ENCODE measurements at places on chromosomes 7 and 10.
A peak's percentile ranks its signal among the peaks of the same experiment; 100 is the strongest.

GRCh38 chr7:100053215-100053614 lies 3.6 kb downstream of the ZSCAN21 start:
- H3K36me3 ChIP-seq = peaks cover 9% of the 10 kb centered on the region
- peak; percentile 57 for DNase-seq
- H3K4me1 ChIP-seq = peaks cover 10% of the 10 kb centered on the region
- H3K4me3 ChIP-seq = no peak overlapping the region
- H3K27me3 ChIP-seq = no peaks in the 10 kb centered on the region
- H3K27ac ChIP-seq = no peak overlapping the region

- H3K27ac ChIP-seq = no peak overlapping the region
- DNase-seq = no peak
- no peaks in the 10 kb centered on the region for H3K4me1 ChIP-seq
- H3K36me3 ChIP-seq = peaks cover 5% of the 10 kb centered on the region
These were observed 23.5 kb downstream of the UPP1 start for GRCh38 chr7:48112401-48113165.

GRCh38 chr7:131157530-131158243 lies 170.0 kb upstream of the MKLN1 start:
- H3K4me3 ChIP-seq = no peak overlapping the region
- no peak overlapping the region for H3K27ac ChIP-seq
- H3K27me3 ChIP-seq = no peaks in the 10 kb centered on the region
- H3K36me3 ChIP-seq = no peaks in the 10 kb centered on the region

DNA sequence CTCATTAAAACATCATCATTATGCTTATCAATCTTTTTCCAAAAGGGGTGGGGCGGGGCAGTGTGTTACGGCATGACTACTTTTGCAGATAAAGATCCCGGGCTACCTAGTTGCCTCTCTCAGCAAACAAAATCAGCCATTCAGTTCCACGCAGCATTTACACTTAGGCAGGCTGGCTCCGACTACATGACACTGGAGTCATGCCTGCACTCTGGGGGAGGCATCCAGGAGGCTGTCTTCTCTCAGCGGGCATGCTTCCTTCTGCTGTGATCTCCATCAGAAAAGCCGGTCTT lies 193.9 kb upstream of the TCF7L2 start:
- no peaks in the 10 kb centered on the region for H3K27me3 ChIP-seq
- peaks cover 19% of the 10 kb centered on the region for H3K4me1 ChIP-seq
- H3K27ac ChIP-seq = no peak overlapping the region

DNA sequence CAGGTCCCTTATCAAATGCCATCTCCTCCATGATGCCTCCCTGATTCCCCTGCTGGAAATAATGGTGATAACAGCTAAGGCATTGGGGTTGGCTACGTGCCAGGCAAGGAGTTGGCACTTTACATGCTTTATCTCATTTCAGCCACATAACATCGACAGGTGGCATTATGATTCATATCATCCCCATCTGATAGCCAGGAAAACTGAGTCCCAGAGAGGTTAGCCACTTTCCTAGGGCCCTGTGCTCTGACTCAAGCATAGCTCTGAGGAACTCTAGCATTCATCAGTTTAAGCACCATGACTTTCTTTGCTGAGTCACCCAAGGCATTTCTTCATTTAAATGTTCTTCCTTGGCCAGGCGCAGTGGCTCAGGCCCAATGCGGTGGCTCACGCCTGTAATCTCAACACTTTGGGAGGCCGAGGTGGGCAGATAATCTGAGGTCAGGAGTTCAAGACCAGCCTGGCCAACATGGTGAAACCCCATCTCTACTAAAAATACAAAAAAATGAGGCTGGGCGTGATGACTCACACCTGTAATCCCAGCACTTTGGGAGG lies 6.6 kb downstream of the LEP start:
- H3K27me3 ChIP-seq = no peaks in the 10 kb centered on the region
- peaks cover 11% of the 10 kb centered on the region for H3K4me1 ChIP-seq
- peak; percentile 18 for DNase-seq
- no peaks in the 10 kb centered on the region for H3K36me3 ChIP-seq
- no peak overlapping the region for H3K27ac ChIP-seq
- no peak overlapping the region for H3K4me3 ChIP-seq

DNA sequence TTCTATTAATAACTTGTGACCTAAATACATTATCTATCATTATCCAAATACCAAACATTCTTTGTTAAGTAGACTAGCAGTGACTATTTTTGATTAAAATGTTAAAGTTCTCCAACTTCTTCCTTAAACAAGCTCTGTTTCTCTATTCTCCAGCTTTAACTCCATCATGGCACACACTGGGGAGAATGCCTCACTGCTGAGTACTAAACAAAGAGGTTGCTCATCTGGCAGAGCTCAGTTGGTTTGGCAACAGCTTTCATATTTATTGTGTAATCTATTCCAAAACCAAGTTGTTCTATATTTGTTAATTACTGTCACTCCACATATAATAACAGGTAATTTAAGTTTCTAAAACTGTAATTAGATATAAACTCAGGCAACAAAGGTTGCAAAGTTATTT lies 89.6 kb downstream of the USP6NL start:
- no peak overlapping the region for H3K27ac ChIP-seq
- H3K27me3 ChIP-seq = no peaks in the 10 kb centered on the region
- DNase-seq = no peak
- H3K36me3 ChIP-seq = 0 out of 2 replicates have a peak, but pooled peaks cover 4% of the 10 kb centered on the region

DNA sequence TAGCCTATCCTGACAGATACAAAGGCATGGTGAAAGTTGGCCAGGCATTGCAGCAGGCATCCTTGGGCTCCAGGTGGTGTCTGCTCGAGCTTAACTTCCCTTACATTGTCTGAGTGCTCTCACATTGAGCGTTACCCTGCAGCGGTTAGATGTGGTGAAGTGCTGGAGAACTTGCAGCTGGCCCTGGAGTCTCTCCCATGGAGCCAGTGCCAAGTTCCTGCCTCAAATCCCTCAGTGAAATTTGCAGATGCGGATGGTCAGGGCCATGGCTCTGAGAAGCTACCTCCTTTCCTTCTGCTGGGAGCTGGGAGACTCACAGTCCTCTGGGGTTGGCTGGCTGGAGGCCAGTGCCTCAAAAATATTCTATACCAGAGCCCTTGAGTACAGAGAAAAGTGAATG lies 3.3 kb upstream of the ZNF746 start:
- no peak for DNase-seq
- no peak overlapping the region for H3K4me3 ChIP-seq

GRCh38 chr10:89069589-89069988 lies 79.0 kb downstream of the FAS start:
- no peak for DNase-seq
- H3K4me3 ChIP-seq = no peak overlapping the region
- H3K27me3 ChIP-seq = no peaks in the 10 kb centered on the region
- no peaks in the 10 kb centered on the region for H3K36me3 ChIP-seq
- no peak overlapping the region for H3K27ac ChIP-seq

DNA sequence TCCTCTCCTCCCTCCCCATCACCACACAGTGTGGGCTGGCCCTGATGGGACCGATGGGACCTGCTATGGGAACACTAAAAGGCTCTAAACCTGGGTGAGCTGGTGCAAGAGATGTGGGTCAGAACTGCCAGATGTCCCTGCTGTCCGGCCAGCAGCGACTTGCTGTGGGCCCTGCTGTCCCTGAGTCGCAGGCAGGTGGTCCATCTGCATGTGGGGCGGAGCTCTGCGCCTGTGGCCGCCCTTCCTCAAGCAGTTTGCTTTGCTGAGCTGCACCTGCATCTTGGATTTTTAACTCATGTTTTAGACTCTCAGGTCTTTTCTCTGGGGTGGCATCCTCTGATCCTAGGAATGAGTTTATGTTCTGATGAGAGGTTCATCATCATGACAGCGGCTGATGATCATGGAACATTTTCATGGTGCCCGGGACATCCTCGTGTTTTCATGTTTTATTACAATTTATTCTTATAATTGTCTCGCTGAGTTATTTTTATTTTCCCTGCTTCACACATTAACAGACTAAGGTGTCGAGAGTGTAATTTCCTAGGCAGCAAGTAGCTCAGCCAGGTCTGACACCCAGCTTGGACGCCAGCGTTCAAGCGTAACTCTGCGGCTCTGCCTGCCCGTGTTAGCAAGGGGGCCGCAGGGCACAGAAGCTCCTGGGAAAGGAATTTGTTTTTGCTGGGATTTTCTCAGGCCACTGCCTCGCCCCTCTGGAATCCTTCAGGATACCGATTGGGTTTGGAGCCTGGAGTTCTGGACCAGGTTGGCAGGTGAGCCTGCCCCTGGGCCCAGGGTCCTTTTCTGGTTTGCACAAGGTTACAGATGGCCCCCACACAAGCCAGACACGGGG lies 615.2 kb upstream of the FOXK1 start:
- no peak overlapping the region for H3K4me3 ChIP-seq
- no peak overlapping the region for H3K27ac ChIP-seq
- no peak for DNase-seq

DNA sequence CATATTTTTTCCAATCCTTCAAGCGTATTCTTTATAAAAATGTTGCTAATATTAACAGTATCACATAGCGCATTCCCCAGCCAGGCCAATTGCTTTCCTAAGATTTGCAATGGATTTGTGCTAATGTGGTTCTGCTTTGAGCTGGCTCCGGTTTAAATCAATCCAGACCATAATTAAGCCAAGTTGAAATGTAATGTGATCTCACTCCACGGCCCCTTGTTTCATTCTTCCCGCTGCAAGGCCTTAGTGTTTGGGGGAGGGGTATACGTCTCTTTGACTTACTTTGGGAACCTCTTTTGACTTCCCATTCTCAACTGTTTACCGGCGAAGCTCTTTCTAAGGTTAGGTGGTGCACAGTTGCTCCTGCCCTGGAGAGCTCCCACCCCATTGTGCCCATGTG lies 86.4 kb downstream of the PRPF18 start:
- H3K27ac ChIP-seq = no peak overlapping the region
- no peaks in the 10 kb centered on the region for H3K36me3 ChIP-seq
- no peak overlapping the region for H3K4me3 ChIP-seq
- DNase-seq = no peak
- H3K4me1 ChIP-seq = no peaks in the 10 kb centered on the region

DNA sequence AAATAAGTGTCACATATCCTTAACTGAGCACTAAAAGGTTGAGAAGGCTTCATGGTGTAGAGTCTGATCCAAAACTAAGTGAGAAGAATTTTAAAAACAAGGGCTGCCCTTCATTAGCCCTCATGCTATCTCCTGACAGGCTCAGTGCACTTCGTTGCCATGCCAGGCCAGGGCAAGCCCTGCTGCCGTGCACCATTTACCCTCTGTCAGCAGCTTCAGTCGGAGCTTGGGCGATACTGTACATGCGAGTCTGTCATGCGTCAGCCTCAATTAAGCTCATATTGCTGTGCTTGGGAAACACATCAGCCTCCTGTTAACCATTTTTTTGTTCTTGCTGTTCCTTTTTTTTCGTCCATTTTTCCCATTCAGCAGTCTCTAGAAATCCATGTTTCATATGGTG lies 166.6 kb downstream of the VTI1A start:
- H3K4me3 ChIP-seq = no peak overlapping the region
- no peaks in the 10 kb centered on the region for H3K36me3 ChIP-seq
- H3K27ac ChIP-seq = no peak overlapping the region
- DNase-seq = no peak
- peaks cover 23% of the 10 kb centered on the region for H3K4me1 ChIP-seq

- H3K27ac ChIP-seq = no peak overlapping the region
- H3K4me3 ChIP-seq = no peak overlapping the region
- DNase-seq = no peak
- H3K27me3 ChIP-seq = no peaks in the 10 kb centered on the region
- H3K36me3 ChIP-seq = no peaks in the 10 kb centered on the region
These were observed 52.4 kb downstream of the PLCE1 start for GRCh38 chr10:94046098-94046497.

- H3K4me1 ChIP-seq = no peaks in the 10 kb centered on the region
- DNase-seq = no peak
- no peak overlapping the region for H3K27ac ChIP-seq
These were observed 60.8 kb downstream of the OGDH start for GRCh38 chr7:44667190-44667589.

- no peaks in the 10 kb centered on the region for H3K4me1 ChIP-seq
- H3K27ac ChIP-seq = no peak overlapping the region
- H3K36me3 ChIP-seq = no peaks in the 10 kb centered on the region
These were observed 50.2 kb upstream of the GNA12 start for GRCh38 chr7:2894118-2894940.

- DNase-seq = no peak
- H3K36me3 ChIP-seq = no peaks in the 10 kb centered on the region
- H3K27ac ChIP-seq = no peak overlapping the region
- no peaks in the 10 kb centered on the region for H3K4me1 ChIP-seq
- no peak overlapping the region for H3K4me3 ChIP-seq
These were observed 158.3 kb upstream of the IGFBP3 start for GRCh38 chr7:46079421-46079820.

GRCh38 chr7:94529516-94529915 lies 19.9 kb downstream of the CASD1 start:
- H3K27ac ChIP-seq = no peak overlapping the region
- DNase-seq = no peak
- H3K4me3 ChIP-seq = no peak overlapping the region
- no peaks in the 10 kb centered on the region for H3K4me1 ChIP-seq

DNA sequence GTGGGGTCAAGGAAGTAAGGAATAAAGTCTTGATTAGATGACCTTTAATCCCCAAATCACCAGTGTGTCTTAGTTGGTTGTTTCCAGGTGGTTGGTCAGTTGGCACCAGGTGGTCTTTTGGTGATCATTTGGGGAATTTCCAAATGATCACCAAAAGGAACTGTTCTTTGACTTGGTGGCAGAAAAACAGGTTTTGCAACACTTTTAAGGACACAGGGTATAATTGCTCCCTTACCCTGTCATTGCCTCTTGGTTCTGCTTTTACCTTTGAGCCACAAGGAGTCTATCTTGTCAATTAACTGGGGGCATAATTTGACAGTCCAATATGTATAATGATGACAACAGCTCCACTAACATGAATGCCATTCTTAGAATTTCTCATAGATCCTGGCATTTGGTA lies 104.2 kb downstream of the ADK start:
- no peak overlapping the region for H3K27ac ChIP-seq
- H3K4me3 ChIP-seq = no peak overlapping the region
- H3K27me3 ChIP-seq = no peaks in the 10 kb centered on the region
- peaks cover 10% of the 10 kb centered on the region for H3K4me1 ChIP-seq

GRCh38 chr7:29091715-29092114 lies 54.6 kb downstream of the CPVL start:
- no peak for DNase-seq
- no peaks in the 10 kb centered on the region for H3K4me1 ChIP-seq
- no peaks in the 10 kb centered on the region for H3K27me3 ChIP-seq
- no peak overlapping the region for H3K4me3 ChIP-seq
- H3K27ac ChIP-seq = no peak overlapping the region
- no peaks in the 10 kb centered on the region for H3K36me3 ChIP-seq

DNA sequence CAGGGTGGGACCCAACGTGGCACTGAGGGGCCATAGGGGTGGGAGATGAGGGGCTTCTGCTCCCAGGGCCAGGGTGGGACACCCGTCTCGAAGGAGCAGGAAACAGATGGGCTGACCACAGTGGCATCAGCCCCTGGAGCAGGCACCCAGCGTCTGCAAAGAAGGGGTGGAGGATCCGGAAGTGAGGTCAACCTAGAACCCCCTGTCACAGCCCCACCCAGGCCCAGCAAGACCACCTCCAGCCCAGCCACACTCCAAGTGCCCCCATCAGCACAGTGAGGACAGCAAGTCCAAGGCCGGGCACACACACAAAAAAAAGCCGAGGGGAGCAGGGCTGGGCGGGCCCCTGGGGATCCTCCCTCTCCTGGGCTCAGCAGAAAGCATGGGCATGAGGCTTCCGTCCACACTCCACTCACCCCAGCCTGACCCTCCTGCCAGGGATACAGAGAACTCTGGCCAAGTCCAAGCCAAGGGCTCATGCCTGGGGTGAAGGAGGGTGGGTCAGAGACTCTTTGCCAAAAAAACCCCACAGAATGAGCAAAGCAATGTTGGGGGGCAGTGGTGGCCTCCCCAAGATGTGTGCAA lies 111.0 kb downstream of the FOXL3 start:
- H3K27me3 ChIP-seq = peaks cover 13% of the 10 kb centered on the region
- no peaks in the 10 kb centered on the region for H3K36me3 ChIP-seq
- DNase-seq = no peak
- no peak overlapping the region for H3K27ac ChIP-seq

Data from HCT116 (cell line).